HepG2 (cell line): ENCODE measurements at places on chromosomes 3 and 15. TPM values are rescaled to one million over a fixed set of nuclear protein-coding genes. Genes with fewer than 3 reads are reported as not detected.
A peak's percentile ranks its signal among the peaks of the same experiment; 100 is the strongest.

DNA sequence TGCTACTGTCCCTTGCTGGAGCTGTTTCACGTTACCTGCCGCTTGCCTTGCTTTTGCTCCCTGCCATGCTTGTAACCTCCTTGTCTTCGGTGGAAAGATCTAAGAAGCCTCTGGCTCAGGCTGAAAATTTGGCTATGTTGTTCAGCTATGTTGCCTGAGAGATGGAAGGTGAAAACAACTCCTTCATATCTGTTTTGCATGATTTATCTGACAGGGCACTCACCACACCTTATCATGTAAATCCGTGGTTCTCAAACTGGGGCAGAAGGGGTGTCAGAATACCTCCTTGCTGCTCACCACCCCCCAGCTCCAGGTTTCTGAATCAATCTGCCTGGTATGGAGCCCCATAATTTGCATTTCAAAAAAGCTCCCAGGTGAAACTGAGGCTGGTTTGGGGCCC is 6.5 kb upstream of the CORO2B start:
- no peaks in the 10 kb centered on the region for H3K4me1 ChIP-seq
- DNase-seq = no peak
- peaks cover 3% of the 10 kb centered on the region for H3K27me3 ChIP-seq
- H3K4me3 ChIP-seq = no peak overlapping the region
- no peaks in the 10 kb centered on the region for H3K36me3 ChIP-seq

DNA sequence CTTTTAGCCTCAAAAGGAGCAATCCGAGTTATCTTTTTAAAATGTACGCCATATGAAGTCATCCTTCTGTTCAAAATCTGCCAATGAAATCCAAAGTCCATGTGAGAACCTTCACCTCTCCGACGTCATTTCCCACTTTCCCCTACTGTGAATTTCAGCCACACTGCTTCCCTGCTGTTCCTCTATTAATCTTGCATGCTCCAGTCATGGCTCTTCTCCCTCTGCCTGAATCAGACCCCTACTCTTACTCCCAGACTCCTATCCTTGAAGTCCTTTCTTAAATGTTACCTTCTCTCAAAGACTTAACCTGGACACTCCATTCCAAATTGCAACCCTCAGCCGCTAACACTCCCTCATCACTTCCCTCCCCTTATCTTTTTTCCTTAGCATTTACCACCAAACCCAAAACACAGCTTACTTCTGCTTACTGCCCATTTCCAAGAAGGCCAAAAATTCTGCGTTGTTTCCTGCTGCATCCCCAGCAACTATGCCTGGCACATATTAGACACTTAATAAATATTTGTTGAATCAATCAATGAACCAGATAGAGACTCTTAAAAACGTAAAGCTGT is 1.2 kb downstream of the NKIRAS1 start:
- peaks cover 4% of the 10 kb centered on the region for H3K36me3 ChIP-seq
- no peaks in the 10 kb centered on the region; the same call in 2 of the 3 replicates for H3K27me3 ChIP-seq
- peak; percentile 45 for DNase-seq
- peaks cover 49% of the 10 kb centered on the region for H3K4me1 ChIP-seq

The KLHL40 gene
- total RNA-seq = not detected in 2 replicates

The ARL6 gene
- total RNA-seq = 3.7 and 6.2 TPM in 2 replicates

GRCh38 chr3:37806505-37807200 is 55.0 kb upstream of the CTDSPL start:
- H3K4me3 ChIP-seq = no peak overlapping the region
- no peak for DNase-seq
- no peaks in the 10 kb centered on the region for H3K27me3 ChIP-seq
- no peaks in the 10 kb centered on the region for H3K4me1 ChIP-seq

DNA sequence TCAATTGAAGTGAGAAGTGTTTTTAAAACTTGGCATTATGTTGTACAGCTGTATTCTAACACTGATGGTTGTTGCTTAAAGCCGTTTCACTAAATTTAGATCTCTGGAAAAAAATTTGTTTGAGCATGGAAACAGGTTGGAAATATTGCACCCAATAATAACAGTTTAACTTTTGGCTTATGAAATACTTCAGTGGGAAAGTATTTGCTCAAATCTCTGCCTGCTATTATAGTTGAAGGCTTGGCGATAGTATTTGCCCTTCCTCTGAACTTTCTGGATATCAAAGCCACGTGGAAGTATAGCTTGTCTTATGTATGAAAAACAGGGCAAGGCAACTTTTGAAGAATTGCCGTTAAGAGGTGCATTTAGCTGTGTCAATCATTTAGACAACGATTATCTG is 270.3 kb upstream of the LRRFIP2 start:
- H3K36me3 ChIP-seq = no peaks in the 10 kb centered on the region
- DNase-seq = no peak
- no peak overlapping the region for H3K27ac ChIP-seq
- no peak overlapping the region for H3K4me3 ChIP-seq
- H3K4me1 ChIP-seq = no peaks in the 10 kb centered on the region

The CMC1 gene
- total RNA-seq = 29.5 and 32.3 TPM in 2 replicates

DNA sequence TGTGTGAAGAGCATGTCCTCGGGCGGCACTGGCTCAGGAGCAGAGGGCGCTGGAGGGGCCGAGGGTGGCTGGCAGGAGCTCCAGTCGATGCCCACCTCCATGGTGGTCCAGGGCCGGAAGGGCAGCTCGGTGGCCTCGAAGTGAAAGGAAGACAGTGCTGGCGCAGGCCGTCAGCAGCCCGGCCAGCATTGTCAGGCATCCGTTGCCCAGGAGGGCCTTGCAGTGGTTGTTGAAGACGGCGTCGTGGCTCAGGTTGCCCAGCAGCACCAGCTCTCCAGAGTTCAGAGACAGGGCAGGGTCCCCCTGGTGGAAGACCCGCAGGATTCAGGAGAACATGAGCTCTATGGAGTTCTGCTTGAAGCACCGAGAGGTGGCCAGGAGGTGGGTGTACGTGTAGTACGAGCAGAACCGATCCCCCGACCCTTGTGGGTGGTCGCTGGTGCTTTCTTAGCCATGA is 16.5 kb upstream of the SIAH2 start:
- H3K27ac ChIP-seq = no peak overlapping the region
- peak overlapping the region; percentile 36; the same call in 1 of the 2 replicates for H3K4me3 ChIP-seq
- DNase-seq = peak; percentile 82
- peaks cover 12% of the 10 kb centered on the region for H3K4me1 ChIP-seq
- H3K36me3 ChIP-seq = no peaks in the 10 kb centered on the region

- no peaks in the 10 kb centered on the region for H3K27me3 ChIP-seq
- no peak overlapping the region for H3K27ac ChIP-seq
- H3K4me1 ChIP-seq = peaks cover 29% of the 10 kb centered on the region
- DNase-seq = no peak
Measured at GRCh38 chr15:98899272-98900021, 108.1 kb downstream of the PGPEP1L start.

DNA sequence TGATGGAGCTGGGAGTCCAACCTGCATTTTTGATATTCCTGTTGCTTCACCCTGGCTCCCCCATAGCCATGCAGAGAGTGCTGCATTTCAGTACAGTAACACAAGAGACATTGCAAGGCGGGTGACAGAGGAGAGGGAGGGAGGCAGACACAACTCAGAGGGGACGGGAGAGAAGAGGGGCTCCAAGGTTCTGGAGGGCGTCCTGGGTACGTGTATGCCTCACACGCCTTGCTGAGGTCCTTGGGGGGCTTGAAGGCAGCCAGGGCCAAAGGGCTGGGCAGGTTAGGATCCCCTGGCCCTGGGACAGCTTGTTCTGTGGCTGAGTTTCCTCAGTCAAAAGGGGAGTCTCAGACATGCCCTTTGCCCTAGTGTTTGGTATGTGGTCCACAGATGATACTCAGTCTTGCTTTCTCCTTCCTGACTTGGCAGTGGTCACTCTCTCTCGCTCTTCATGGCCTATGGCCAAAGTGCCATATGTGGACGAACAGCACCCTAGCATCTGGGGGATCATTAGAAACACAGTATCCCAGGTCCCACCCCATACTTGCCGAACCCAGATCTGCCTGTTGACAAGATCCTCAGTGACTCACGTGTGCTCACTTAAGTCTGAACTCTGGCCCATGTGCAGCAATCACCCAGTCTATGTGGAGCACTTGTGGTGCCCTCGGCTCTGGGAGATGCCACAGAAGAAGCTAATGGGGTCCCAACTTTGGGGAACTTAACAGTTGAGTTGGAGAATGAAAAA is 52.9 kb downstream of the FGD5 start:
- no peak overlapping the region for H3K27ac ChIP-seq
- H3K4me1 ChIP-seq = peaks cover 2% of the 10 kb centered on the region; the same call in 1 of the 2 replicates
- no peaks in the 10 kb centered on the region for H3K36me3 ChIP-seq
- peaks cover 9% of the 10 kb centered on the region; the same call in 1 of the 3 replicates for H3K27me3 ChIP-seq

DNA sequence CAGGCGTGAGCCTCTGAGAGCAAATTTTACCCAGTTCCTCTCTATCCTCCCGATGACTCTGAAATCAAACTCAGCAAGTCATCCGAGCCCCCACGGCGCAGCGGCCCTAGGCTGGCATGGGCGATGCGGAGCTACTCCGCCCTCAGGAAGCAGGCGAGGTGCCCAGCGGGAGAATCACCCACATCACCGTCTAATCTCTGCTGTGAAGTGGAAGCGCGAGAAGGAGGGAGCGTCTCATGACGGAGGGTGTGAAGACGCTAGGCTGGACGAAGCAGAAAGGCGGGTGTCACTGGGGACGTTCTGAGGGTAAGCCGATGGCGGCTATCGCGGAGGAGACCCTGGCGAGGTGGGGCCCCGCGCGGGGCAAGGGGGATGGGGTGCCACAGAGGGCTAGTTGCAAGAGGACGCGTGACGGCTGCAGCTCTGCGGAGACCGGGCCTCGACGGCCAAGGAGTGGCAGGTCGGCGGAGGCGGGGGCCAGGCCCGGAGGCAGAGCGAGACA is 9.1 kb upstream of the GNAI2 start:
- peak overlapping the region; percentile 58 for H3K4me3 ChIP-seq
- DNase-seq = no peak
- H3K27ac ChIP-seq = no peak overlapping the region
- no peaks in the 10 kb centered on the region for H3K27me3 ChIP-seq
- H3K36me3 ChIP-seq = no peaks in the 10 kb centered on the region

DNA sequence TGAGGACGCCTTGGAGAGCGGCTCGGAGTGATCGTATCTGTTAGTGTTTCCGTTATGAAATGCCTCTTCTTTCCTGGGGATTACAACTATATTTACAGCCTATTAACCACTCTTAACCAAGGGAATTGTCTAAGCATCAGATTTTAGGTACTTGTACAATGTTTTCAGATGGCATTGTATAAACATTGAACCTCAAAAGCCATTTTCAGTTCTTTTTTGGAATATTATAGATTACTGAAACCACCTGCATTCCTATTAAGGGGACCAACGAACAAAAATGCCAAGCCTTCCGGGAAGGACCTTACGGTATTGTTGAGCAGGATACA is 1.1 kb downstream of the NEO1 start:
- peak overlapping the region; percentile 65 for H3K27ac ChIP-seq
- no peak for DNase-seq
- H3K27me3 ChIP-seq = peaks cover 7% of the 10 kb centered on the region; the same call in 1 of the 3 replicates
- no peaks in the 10 kb centered on the region for H3K36me3 ChIP-seq
- peak overlapping the region; percentile 74 for H3K4me3 ChIP-seq

The FBXO40 gene
- not detected in 2 replicates for total RNA-seq

DNA sequence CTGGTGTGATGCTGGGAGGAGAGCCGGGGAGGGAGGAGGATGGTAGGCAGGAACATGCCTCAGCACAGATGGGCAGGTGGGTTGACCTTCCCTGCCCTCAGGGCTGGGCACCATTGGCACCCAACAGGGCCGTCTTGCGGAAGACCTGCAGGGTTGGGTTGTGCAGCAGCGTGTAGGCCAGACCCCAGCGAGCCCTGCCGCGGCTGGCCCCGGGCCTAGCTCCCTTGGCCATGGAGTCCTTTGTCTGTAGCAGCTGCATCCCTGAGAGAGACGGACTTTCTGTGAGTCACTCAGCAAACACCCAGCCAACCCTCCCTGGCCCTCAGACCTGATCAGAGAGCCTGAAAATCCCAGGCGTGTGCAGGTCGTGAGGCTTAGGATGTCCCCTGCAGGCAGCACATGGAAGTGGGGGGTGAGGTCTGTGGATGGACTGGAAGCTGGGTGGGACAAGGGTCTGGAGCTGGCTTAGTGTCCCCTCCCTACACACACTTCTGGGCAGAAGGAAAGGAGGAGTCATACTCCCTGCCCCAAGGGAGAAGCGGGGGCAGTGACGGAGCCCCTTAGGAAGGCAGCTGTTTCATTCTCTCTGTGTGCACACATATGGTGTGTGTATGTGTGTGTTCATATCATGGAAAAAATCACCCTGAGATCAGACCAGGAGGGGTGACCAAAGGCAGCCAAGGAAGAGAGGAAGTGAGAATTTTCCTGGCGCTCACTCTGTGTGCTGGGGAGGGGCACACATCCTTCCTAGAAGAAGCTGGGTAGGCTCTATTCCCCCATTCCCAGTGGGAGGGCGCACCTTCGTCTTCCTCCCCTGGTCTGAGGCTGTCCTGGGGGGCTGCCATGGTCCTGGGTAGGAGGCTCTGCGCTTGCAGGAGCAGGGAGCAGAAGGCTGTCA is 6.7 kb downstream of the ISLR start:
- H3K4me3 ChIP-seq = no peak overlapping the region
- H3K4me1 ChIP-seq = no peaks in the 10 kb centered on the region
- DNase-seq = no peak
- no peaks in the 10 kb centered on the region for H3K36me3 ChIP-seq
- no peak overlapping the region for H3K27ac ChIP-seq

DNA sequence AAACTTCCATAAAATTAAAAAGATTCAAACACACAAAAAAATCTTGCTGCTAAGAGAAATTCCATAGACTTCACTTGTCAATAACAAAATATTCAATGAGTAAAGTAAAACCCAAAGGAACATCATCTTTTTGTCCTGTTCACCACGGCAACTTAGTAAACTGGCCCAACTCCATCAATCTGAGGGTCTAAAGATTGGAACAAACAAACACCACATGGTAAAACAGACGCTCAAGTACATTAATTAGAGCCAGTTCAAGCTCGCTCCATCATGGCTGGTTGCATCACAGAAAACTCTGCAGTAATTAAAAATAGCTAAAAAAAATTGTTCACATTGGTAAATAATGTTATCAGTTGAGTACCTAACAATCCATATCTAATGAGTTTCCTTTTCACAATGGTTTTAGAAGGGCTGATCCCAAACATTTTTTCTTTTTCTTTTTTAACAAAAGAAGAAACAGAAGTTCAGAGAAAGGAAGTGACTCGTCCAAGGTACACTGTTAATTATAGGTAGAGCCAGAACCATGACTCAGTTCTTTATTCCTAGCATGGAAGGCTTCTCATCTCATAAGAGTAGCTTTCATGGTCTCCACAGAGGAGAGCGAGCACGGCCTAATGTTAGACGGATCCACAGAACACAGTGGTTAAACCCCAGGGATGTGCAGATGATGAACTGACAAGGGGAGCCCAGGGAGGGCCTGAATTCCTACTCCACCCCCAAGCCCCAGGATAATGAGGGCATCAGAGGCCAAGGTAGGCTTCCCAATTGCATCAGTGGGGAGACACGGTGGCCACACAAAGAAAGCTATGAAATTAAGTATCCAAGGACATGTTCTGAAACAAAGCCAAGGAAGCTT is 79.2 kb upstream of the ARHGEF3 start:
- no peak overlapping the region for H3K27ac ChIP-seq
- no peaks in the 10 kb centered on the region for H3K4me1 ChIP-seq
- H3K36me3 ChIP-seq = no peaks in the 10 kb centered on the region
- H3K27me3 ChIP-seq = no peaks in the 10 kb centered on the region
- DNase-seq = peak; percentile 25

The TNFAIP8L3 gene
- 4.0 and 5.8 TPM in 2 replicates for total RNA-seq

- no peak overlapping the region for H3K4me3 ChIP-seq
- no peaks in the 10 kb centered on the region for H3K36me3 ChIP-seq
- no peak overlapping the region for H3K27ac ChIP-seq
- no peaks in the 10 kb centered on the region for H3K4me1 ChIP-seq
Measured at GRCh38 chr15:23395030-23395692, 40.6 kb downstream of the GOLGA8S start.
